ENCODE measurements at places on chromosomes 7 and 10.

DNA sequence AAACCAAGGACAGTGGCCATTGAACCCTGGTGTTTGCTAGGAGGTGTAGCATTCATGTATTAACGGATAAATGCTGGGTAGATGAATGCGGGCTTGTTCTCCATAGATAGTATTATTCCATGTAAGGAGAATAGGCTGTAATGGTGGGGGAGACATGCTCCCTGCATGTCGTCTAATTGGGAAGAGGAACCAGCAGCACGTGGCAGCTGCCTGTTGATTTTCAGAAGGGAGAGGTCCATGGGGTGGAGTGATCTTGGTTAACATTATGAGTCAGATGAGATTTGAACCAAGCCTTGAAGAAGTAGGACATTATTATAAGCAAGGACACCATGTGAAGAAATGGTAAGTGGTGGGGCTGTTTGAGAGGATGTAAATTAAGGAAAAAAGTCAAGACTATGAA is 112.5 kb downstream of the WNT2 start:
- no peak for DNase-seq

DNA sequence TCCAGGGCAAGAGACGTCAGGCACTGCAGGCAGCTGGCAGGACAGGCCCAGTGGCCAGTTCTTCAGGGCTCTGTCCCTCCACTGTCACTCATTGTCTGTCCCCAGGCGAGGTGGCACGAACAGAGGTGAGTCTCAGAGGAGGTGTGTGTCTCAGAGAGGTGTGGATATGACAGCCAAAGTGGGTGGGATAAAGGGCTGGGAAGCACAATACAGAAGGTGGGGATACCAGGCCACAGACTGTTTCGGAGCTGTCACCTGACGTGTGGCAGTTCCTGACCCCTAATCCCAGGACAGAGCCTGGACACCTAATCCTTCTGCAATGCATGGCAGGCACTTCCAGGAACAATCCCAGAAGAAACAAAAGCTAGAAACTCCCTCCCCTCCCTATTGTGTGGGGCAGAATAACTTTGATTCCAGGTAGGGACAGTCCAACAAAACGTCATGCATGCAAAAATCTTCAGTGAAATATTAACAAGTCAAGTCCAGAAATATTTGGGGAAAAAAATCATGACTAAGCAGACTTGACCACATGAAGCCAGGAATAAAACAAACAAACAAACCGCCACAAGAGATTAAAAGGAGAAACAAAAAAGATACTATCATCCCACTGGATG is 11.6 kb downstream of the KLRG2 start:
- DNase-seq = no peak

DNA sequence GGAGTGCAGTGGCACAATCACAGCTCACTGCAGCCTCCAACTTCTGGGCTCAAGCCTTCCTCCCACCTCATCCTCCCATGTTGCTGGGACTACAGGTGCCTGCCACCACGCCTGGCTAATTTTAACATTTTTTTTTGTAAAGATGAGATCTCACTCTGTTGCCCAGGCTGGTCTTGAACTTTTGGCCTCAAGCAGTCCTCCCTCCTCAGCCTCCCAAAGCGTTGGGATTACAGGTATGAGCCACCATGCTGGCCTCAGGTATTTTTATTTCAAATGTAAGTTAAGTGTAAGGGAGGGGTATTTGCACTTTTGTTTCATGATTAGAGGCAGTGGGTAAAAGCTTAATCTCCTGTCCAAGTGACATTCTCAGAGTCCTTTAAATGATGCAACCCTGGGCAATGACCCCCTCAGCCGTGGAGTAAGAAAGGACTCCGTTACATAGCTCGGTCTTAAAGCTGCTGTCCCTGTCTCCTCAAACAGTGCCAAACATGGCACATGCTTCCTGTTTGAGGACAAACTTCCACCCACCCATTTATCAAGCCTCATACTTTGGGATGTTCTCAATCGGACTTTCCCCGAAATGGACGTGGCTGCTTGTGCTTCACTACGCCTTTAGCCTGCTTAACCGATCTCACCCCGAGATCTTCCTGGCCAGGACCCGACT is 296.1 kb downstream of the BAMBI start:
- no peak for DNase-seq

DNA sequence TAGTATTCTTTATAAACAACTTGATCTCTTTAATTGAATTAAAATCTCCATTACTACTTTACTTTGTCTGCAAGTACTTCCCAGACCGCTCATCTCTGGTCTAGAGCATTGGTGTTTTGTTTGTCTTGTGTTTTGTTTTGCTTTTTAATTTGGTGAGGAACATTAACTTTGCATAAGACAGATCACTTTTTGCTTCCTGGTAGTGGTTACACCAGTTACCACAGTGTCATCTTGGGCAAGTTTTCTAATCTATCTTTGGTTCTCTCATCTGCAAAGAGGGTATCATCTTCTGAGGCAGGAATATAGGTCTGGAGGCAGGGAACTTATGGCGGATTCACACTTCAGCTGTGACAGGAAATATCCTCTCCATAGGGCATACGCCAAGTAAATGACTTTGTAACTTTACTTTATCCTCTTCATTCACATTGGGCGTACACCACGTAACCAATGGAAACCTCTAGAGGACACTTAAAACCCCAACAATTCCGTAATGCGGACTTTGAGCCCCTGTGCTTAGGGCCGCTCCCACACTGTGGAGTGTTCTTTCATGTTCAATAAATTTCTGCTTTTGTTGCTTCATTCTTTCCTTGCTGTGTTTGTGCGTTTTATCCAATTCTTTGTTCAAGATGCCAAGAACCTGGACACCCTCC is 83.2 kb upstream of the JAZF1 start:
- DNase-seq = no peak

DNA sequence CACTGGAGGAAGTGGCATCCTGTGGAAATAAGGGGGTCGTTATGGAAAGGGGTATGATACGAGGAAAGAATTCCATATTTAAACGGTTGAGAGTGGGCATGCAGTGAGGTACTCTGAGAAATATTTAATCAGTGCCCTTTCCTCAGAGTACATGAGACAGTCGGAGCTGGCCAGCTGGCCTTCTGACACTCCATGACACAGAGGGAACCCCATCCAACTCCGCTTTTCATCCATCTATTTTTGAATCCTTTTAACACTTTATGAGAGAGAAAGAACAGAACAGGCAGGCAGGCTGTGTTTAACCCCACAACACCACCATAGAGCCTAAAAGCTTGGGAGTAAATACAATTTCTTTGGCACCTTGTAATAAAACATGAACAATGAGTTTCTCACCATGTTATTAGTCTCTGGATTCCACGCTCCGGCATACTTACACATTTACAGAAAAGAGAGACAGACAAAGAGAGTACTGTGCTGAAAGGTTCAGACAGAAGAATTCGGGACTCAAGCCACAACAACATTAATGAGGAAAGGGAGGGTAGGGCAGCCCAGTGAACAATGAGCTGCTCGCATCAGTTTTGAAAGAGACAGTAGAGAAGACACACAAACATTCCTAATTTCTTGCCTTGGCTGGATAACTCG is 124.2 kb upstream of the PDLIM1 start:
- DNase-seq = no peak

GRCh38 chr7:137094-137891 is 55.1 kb upstream of the FAM20C start:
- DNase-seq = no peak

DNA sequence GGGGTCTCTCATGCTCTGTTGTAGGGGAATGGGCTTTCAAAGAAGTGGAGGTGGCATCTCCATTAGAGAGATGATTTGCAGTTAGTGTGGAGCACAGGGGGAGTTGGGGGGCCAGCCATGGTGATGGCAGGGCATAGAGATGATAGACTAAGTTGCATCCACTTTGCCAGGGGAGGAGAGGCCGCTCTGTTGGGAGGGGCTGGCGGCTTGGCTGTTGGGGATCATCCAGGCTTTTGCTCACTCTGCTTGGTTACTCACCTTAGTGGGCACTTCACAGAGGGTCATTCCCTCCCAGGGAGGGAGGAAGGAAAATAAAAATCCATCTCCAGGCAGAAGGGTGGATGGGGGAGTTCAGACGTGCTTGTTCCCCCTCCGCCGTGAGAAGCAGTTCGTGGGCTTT is 31.4 kb upstream of the CDH23 start:
- no peak for DNase-seq

DNA sequence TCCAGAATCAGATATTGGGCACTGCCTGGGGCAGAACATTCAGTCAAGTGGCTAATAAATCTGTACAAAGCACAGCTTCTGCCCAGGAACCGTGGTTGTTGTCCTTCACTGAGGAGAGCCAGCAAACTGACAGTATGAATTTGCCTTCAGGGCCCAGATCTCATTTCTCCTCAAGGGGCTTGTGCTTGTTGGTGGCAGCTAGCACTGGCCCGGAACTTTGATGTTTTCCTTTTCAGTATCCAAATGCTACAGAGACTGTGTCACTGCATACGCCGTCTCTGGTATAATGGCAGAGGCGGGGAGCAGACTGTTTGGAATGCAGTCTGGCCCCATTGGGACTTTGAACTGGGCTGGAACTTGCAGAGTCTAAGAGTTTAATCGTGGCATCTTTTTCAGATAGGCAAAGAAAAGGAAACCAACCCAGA is 30.4 kb upstream of the ADD3 start:
- no peak for DNase-seq

GRCh38 chr10:98208925-98209324 is 59.1 kb downstream of the LOXL4 start:
- no peak for DNase-seq

DNA sequence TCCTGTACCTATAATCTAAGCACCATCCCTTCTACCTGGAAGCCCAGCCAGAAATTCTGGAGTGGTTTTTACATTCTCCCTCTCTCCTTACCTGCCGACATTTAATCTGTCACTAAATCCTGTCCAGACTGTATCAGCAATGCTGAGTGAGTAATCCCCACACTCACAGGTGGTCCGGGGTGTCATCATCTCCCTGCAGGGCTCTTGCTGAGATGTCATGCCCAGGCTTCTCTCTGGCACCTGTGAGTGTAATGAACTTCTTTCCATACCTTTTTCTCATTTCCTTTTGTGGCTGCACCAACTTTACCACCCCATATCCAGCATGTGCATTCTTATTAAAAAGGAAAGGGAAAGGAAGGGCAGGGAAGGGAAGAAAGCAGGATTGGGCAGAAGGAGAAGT is 355.2 kb downstream of the CCSER2 start:
- no peak for DNase-seq

GRCh38 chr7:117970801-117971200 is 97.6 kb upstream of the CTTNBP2 start:
- no peak for DNase-seq

DNA sequence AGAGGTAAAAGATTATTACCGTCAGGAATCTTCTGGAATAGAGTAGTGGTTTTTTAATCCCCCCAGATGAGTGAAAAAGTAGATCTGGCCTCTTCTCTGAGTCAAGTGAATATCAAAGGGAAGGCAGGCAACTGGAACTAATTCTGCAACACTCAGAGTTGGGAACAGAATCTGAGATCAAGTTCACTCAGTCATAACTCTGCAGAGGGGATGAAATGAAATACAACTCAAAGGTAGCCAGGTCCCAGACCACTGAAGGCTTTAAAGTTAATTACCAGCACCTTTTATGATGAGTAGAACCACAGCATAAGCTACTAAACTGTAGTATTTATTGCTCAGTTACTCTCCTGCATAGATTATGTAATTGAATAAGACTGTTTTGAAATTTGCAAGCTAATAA is 455.6 kb upstream of the AKR1E2 start:
- DNase-seq = no peak

DNA sequence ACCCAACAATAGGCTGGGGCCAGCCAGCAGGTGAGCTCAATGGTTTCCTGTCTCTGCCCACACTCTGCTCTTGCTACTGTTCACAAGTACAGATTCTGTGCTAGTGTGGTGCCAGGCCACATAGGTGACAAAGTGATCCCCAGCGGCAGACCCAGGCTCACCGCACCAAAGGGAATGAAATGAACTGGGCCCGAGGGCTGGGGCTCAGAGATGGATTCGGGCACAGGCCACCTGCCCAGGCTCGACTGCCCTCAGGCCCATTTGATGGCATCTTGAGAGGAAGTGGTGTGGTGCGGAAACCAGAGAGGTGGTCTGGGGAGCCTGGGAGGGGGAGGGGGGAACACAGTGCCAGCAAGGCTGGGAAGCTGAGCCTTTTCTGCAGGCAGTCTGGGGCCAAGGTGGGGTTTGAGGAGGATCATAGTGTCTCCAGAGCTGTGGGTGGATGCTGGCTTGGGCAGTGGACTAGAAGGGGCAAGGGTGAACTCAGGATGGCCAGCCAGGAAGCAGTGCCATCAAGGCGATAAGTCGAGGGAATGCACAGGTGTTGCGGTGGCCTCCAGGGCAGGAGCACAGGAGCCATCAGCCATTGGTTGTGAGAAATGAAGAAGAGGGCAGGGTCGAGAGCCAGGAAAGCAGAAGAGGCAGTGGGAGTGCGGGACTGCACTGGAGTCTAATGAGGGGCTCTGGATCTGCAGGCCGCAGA is 85.2 kb downstream of the ARHGAP22 start:
- DNase-seq = no peak

DNA sequence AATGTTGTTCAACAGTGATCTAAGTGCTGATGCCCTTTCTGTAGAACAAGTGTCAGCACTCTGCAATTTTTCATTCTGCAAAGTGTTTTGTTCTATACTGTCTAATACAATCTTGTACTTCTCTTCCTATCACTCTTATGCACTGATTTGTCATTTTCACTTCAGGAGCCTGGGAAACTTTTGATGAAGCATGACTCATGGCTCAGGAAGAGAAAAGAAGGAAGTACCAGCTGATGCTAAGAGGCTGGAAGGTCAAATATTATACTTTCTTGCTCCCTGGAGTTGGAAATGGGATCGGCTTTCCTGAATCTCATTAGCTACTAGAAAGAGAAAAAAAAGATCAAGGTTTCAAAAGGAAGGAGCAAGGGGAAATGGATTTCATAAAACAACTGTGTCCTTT is 45.8 kb downstream of the DGKI start:
- DNase-seq = no peak

Measured in NCI-H187 treated with DMSO at 0.1 percent for 48 hours (cell line).